ENCODE measurements at places on chromosomes 1 and 21. TPM values are rescaled to one million over a fixed set of nuclear protein-coding genes. Genes with fewer than 3 reads are reported as not detected.

The SPRR2E gene
- not detected for total RNA-seq

The BRINP2 gene
- not detected for total RNA-seq

The DIO1 gene
- total RNA-seq = not detected

The RFX5 gene
- 52.8 TPM for total RNA-seq

The DMRTA2 gene
- not detected for total RNA-seq

The NT5C1A gene
- total RNA-seq = not detected

The HSD3B1 gene
- not detected for total RNA-seq

The CELA2B gene
- total RNA-seq = not detected

The TPTE gene
- total RNA-seq = not detected
